Stimulated activated CD4-positive, alpha-beta T cell treated with anti-CD3 and anti-CD28 coated beads, Interleukin-1b, Interleukin-23, amount 100 ng/mL, for 24 hours (primary cell): ENCODE measurements at places on chromosomes 11 and 22.

DNA sequence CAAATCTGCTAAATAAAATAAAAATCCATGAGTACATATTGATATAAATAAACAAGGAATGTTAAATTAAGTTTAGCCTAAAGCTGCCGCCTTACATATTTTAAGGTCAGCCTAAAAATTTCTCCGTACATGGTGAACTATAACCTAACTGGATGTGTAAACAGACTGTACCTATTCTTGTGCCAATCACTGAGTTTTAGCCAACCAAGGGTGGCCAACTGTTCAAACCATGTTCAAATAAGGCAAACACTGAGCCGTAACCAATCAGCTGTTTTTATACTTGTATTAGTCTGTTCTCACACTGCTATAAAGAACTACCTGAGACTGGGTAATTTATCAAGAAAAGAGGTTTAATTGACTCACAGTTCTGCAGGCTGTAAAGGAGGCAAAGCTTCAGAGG is 8.6 kb upstream of the QSER1 start:
- no peak for DNase-seq

- no peak for DNase-seq
Observed at GRCh38 chr22:27213294-27213693, 555.9 kb downstream of the MIAT start.

DNA sequence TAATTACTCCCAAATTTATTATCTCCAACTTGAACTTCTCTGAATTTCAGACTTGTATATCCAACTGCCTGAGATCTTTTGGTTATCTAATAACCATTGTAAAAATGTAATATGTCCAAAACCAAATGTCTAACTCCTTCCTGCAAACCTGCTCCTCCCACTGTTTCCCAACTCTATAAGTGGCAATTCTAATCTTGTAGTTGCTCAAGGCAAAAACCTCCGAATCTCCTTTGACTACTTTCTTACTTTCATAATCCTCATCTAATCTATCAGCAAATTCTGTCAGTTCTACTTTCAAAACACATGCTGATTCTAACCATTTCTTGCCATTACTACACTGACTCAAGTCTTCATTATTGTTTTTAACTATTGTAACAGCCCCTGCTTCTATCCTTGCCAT is 55.7 kb downstream of the FAM168A start:
- DNase-seq: no peak

- no peak for DNase-seq
Observed at GRCh38 chr22:37284805-37285355, 2.6 kb downstream of the CYTH4 start.

- DNase-seq: no peak
Observed at GRCh38 chr22:38753948-38754750, 1.6 kb downstream of the SUN2 start.

DNA sequence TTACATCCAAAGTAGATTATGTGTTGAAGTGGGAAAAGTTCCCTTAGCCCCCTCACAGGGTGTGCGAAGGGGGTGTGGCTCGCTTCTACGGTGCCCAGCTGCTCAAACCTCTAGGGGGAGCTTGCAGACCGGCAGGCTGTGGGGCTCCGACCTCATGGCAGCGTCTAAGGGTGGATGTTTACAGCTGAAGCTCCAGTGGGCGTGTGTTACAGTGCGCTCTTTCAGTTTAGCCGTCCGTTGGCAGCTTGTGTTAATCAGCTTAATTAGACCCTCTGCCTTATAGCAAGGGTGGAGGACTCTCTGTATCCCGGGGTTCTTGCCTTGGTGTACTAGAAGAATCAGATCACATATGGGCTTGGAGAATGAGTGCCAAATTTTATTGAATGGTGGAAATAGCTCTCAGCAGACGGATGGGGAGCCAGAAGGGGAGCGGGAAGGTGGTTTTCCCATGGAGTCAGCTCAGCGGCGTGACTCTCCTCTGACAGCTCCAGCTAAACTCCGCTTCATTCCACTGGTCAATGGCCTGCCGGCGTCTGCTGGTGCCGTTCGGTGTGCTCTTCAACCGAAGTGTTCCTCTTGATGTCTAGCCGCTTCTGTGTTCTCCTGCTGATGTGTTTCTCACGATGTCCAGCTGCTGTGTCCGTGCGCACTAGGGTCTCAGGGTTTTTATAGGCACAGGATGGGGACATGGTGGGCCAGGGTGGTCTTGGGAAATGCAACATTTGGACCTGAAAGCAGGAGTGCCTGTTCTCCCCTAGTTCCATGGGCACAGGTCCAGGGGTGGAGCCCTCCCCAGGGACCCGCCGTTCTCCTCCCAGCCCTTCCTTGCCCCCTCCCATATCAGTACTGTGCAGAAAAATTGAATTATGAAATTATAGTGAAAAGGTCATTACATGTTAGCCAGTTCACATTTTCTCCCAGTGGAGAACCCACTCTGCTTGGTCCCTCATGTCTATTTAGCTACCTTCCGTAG is 28.6 kb upstream of the OR10G7 start:
- DNase-seq: no peak

DNA sequence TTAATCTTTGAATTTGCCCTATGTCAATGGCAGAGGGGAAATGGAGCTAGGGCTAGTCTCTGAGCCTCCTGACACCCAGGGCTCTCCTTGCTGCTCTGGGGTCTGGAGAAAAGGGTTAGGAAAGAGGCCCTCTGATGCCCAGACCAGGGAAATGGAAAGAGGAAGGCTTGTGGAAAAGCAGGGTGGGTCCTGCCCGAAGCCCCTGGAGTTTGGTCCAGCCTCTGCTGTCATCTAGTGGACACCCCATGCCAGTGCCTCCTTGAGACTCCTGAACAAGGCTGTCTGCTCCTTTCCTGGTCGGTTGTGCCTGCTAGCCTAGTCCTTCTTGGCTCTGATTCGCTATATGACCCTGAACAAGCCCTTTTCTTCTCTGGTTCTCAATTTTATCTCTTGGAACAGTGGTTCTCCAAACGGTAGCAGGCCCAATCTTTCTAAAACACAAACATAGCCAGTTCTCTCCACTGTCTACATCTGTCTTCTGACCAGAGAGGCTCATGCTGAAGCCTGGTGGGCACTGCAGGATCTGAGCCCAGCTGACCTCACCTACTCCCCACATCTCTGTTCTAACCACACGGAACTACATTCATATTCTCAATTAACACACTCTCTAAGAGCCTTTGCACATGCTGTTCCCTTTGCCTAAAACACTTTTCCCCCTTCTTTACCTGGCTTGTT is 8.8 kb upstream of the PLA2G3 start:
- DNase-seq: no peak

DNA sequence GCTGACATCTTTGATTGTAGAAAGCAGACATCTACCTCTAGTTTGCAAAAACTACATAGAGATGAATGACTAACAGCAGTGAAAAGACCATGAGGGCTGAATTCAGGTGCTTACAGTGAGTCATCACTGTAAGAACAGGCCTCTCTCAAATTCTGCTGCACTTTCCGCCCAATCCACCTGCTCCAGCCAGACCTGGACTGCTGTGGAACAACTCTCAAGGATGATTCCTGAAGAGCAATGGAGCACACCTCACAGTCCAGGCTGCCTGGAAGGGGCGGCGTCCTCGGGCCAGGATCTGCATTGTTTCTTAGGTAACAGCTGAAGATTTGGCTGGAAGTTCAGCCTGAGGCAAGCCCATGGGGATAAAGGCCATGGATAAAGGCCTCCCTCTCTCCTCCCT is 15.1 kb downstream of the APOL2 start:
- no peak for DNase-seq

DNA sequence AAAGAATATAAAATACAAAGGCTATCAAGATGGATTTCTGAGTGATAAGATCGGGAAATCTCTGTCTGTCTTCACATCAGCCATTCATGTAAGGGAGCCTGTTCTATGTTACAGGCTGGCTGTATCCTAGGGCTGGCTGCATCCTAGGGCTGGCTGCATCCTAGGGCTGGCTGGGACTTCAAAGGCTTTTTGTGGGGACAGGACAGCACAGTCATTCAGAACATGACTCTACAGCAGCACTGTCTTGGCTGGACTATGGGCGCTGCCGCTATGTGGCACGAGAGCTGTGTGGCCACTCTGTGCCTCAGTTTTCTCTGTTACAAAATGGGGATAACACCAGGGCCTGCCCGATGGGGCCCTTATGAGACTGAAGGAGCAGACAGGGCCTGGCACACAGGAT is 10.2 kb downstream of the ADAMTS8 start:
- DNase-seq: no peak

DNA sequence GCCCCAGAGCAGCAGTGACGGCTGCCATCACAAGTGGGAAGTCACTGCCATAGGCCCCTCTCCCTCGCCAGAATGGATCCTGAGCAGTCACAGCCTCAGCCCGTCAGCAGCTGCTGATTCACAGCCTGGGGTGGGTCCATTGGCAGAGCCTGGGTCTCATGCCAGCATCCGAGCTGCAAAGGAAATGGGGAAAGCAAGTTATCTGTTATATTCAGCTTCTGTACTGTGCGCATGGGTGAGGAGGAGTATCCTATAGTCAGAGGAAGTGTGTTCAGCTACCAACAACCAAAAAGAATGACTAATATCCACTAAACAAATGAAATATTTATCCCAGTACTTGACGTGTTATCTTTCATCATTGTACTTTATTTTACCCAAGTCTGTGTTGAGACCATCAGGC is 119.7 kb downstream of the RCN1 start:
- no peak for DNase-seq
